ENCODE measurements at places on chromosomes 3 and 15.
A peak's percentile ranks its signal among the peaks of the same experiment; 100 is the strongest.

- no peak for DNase-seq
Measured at GRCh38 chr3:100972301-100972844, 20.8 kb downstream of the ABI3BP start.

DNA sequence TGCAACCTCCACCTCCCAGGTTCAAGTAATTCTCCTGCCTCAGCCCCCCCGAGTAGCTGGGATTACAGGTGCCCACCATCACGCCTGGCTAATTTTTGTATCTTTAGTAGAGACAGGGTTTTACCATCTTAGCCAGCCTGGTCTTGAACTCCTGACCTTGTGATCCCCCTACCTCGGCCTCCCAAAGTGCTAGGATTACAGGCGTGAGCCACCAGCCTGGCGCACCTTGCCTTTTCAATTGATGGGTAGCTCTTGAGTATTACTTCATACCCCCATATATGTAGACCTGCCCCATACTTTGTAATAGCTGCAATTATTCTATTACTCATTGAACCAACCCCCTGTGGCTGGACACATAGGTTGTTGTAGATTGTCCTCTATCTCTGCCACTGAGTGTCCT, 101.3 kb downstream of the LRRK1 start:
- no peak for DNase-seq

DNA sequence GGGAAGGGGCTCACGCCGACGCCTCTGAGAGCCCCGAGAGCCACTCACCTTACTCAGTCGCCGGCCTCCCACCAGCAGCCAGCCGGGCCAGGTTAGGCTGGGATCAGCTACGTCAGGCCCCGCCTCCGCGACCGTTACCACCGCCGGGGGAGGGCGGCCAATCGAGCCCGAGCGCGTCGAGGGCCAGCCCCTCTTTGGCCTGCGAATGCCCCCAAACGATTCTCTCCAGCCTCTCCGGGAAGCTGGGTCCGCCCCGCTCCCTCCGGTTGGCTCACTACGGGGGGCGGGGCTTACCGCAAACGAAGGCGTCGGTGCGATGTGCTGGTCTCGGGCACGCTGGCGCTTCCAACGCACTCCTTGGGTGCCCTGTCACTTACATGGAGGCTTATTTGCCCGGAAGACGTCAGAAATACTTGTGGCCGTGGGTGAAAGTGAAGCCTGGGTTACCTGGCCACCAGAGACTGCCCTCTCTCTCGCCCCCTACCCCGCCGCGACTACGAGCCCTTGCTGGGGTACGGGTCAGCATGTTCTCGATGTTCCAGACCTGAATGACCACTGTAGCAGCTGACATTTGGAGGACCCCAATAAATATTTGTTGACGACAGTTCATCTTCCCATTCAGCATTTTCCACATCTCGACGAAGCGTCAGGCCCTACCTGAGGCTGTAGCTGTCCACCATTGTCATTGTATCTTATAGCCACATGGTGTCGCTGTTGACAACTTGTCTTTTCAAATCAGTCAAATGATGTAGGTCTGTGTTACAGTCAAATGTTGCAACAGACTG, at the start of gene CEP70:
TSS of gene CEP70 (minus strand) at position 111 of the 785 bp plus-strand sequence. CDS start 21,333 bp downstream, outside the sequence.
- peak; percentile 92 for DNase-seq

- DNase-seq = no peak
Measured at GRCh38 chr3:66583424-66584040, 82.7 kb upstream of the LRIG1 start.

DNA sequence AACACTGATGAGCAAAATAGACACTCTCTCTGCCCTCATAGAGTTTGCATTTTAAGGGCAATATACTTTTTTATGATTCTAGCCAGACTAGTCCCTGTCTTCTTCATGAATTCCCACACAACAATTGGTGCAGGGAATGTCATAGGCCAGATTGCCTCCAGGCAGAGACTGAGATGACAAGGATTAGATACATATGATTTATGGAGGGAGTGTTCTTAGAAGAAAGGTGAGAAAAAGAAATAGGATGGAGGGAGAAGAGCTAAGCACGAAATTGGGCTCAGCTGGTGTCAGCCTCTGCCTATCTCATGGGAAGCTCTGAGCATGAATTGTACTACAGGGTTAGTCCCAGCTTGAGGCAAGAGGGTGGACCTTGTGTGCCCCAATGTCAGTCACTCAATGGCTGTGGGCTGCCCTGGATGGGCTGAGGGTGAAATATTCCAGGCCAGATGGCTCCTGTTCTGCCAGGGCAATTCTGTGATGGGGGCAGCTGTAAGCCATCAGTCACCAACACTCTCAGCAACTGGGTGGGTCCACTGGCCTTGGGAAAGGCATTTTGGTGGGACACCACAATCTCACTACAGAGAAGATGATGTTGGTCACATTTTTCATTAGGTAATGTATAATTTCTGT, 31.1 kb downstream of the EIF1B start:
- no peak for DNase-seq

DNA sequence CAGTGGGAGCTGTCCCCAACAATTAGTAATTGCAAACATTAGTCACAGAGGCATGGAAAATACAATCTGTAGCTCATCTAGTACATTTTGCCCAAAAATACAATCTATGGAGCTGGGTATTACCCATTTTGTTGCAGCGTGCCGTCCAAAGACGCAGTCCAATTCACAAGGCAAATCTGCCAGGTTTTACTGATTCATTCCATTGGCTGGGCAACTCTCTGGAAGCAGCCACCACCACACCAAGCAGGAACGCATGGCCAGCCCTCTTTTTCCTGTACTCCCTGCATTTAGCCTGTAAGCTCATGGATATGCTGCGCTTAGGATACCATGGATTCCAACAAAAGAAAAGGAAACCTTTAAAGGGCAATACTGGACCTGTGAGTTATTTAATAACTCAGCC, 60.5 kb upstream of the ARRDC4 start:
- no peak for DNase-seq

- no peak for DNase-seq
Measured at GRCh38 chr15:57032338-57032737, 113.9 kb downstream of the TCF12 start.

- peak; percentile 51 for DNase-seq
Measured at GRCh38 chr3:77467702-77468625, 428.1 kb downstream of the ROBO2 start.

GRCh38 chr15:96121086-96121920, 209.2 kb upstream of the NR2F2 start:
- DNase-seq = peak; percentile 31

DNA sequence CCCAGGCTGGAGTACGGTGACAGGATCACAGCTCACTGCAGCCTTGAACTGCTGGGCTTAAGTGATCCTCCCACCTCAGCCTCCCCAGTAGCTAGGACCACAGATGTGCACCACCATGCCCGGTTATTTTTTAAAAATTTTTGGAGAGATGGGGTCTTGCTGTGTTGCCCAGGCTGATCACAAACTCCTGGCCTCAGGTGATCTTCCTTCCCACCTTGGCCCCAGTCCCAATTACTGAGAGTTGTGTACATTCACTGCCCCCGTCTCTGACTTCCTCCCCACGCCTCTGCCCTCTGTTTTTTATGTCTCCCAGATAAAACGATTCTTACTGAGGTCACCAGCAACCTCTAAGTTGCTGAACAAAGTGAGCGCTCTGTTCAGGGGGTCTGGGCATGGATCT, 87.7 kb downstream of the LINGO1 start:
- no peak for DNase-seq

GRCh38 chr3:120344349-120344748, 4.8 kb downstream of the LRRC58 start:
- DNase-seq = no peak
